NCI-H1105 (cell line): ENCODE measurements at places on chromosomes 12 and 14.

- DNase-seq = no peak
These were observed 253.9 kb upstream of the MDGA2 start for GRCh38 chr14:47929334-47929733.

- no peak for DNase-seq
These were observed 8.2 kb downstream of the MLXIP start for GRCh38 chr12:122086641-122087285.

DNA sequence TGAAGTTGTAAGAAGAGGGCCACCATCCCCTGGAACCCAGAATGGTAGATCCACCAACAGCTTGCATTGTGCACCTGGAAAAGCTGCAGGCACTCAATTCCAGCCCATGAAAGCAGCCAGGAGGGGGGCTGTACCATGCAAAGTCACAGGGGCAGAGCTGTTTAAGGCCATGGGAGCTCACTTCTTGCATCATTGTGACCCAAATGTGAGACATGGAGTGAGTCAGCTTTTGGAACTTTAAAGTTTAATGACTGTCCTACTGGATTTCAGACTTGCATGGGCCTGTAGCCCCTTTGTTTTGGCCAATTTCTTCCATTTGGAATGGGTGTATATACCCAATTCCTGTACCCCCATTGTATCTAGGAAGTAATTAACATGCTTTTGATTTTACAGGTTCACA lies 50.8 kb downstream of the SLC16A7 start:
- DNase-seq = no peak

GRCh38 chr14:68691031-68691791 lies 101.7 kb downstream of the ZFP36L1 start:
- DNase-seq = no peak

DNA sequence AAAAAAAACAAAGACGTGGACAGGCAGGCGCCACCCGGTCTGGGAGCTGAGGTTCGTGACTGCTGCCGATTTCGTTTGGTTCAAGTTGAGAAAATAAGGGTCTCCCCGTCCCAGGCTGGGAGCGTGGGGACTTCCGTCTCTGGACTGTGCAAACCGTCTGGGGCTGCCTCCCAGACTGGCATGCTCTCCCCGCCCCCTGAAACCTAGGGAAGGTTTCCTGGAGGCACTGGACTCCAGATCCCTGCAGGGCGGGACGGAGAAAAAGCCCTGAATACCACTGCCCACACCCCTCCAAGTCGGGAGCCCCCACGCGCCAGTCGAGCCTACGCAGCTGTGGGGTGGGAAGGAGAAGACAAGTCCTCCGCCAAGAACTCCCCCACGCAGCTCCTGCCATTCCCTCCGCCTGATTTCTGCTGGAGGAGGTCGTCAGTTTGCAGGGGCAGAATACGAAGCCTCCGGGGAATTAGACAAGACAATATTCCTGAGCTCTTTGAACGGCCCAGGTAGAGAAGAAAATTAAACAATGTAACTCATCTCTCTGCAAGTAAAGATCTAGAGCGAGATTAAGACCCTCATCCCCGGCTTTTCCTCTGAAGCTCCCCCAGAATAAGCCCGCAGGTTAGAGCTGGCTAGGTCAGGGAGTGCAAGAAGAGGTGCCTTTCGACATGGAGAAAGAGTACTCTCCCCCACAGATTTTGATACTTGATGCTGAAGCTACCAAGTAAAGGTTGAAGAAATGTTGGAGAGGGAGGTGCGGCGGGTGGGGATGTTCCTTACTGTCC lies 10.4 kb upstream of the HOXC13 start:
- no peak for DNase-seq

DNA sequence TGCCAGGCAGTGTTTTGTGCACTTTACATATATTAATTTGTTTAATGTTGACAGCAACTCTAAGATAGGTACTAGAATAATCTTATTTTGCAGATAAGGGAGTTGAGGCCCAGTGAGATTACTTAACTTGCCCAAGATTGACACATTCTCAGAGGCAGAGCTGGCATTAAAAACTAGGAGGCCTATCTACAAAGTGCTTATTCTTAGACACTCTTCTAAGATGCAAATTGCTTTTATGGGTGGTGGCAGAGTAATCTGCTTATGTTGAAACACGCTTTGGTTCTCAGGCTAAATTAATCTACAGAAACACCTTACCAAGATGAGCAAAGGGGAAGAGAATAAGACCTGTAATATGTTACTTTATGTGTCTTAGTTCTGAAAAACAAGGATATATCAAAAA lies 7.2 kb downstream of the MGP start:
- no peak for DNase-seq

GRCh38 chr12:121159467-121160307 lies 27.0 kb downstream of the P2RX7 start:
- DNase-seq = no peak

DNA sequence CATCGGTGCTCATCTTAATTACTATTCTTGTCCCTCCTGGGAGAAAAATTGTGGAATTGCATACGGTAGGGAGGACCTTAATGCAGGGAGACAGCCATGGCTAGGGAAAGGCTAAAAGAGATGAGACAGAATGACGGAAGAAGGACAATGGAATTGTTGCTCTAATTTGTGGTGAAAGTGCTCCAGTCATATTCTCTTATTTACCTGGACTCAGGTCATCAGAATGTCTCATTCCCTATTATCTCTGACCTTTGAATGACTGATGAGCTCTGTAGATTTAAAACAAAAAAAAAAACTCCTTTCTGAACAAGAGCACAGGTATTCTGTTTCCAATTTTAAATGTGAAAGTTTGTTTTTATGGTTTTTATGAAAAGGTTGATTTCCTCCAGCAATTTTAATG lies 8.6 kb upstream of the EPS8 start:
- DNase-seq = no peak

DNA sequence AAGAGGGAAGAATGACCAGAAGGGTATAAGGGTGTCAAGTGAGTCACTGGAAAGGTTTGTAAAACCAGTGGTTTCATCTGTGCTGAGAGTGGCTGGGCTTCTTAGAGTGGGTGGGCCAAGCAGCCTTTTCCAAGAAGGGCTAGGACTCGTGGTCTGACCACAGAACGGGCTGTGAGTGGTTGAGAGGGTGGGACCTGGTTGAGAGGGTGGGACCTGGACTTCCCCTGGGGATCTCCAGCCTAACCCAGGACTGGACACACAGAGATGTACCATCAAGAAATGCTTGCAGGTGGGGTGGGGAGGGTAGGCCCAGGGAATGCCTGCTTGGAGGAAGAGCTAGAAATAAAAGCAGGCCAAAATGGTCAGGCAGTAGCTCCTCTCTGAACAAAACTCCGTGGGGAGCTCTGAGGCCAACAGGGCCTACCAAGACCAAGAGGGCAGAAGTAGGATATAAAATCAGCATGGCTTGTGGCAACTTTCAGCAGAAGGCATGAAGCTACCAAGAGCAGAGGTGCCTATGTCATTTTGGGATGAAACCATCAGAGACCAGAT lies 140.5 kb downstream of the FOXN3 start:
- no peak for DNase-seq

DNA sequence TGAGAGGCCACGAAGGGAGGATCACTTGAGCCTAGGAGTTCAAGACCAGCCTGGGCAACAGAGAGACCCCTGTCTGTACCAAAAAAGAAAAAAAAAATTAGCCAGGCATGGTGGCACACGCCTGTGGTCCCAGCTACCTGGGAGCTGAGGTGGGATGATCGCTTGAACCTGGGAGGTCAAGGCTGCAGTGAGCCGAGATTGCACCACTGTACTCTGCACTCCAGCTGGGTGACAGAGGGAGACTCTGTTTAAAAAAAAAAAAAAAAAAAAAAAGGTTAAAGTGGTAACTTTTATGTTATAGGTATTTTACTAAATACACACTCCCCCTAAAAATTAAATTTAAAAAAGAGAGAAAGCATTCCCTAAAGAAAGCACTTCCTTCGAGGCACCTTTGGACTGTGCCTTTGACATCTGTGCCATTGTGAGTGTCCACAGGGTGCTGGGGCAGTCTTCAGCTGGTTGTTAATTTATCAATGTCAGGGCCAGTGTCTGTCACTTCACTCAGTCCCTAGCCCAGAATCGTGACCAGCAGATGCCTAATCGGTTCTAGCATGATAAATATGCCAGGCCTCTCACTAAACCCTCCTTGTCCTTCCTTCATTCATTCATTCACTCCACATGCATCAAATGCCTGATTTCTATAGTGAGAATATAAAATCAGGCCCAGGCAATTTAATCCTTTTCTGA lies 63.1 kb downstream of the B4GALNT3 start:
- DNase-seq = no peak

GRCh38 chr12:104133321-104133720 lies 4.7 kb downstream of the NFYB start:
- no peak for DNase-seq

DNA sequence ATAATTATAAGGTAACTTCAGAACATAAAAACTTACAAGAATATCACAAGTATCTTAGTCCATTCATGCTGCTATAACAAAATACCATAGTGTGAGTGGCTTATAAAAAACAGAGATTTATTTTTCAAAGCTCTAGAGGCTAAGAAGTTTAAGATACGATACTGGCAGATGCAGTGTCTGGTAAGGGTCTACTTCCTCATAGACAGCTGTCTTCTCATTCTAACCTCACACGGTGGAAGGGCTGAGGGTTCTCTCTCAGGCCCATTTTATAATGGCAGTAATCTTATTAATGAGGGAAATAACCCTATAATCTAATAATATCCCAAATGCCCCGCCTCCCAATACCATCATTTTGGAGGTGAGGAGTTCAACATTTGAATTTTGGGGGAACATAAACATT lies 23.7 kb upstream of the OSBPL8 start:
- no peak for DNase-seq

GRCh38 chr12:124422570-124423523 lies 128.0 kb downstream of the RFLNA start:
- peak; percentile 10 for DNase-seq

DNA sequence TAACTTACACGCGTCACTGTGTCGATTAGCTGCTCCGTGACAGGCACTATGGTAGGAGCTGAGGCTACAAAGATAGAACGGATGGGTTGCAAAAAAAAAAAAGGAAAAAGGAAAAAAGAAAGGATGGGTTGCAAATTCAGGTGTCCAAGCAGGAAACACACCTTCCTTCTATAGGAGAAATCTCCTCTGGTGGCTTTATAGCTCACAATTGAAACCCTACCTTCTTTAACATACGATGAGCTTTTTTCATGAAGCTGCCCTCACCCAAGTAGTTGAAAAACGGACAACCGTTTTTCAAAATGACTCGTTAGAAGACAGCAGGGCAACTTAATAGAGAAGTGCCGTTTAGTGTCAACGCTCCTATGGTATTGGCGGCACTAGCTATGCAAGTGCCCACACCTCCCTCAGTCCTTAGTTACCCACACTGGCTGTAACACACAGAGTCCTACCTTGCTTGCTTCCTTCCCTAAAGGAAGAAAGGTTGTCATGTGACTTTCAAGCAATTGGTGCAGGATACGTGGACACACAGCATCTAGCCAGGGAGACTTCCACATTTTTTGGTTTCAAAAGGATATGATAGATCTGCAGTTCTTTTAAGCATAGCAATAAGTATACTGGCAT lies 682 bp upstream of the TRIP11 start:
- DNase-seq = no peak

GRCh38 chr12:39619316-39619659 lies 315 bp downstream of the ABCD2 start:
- peak; percentile 41 for DNase-seq

DNA sequence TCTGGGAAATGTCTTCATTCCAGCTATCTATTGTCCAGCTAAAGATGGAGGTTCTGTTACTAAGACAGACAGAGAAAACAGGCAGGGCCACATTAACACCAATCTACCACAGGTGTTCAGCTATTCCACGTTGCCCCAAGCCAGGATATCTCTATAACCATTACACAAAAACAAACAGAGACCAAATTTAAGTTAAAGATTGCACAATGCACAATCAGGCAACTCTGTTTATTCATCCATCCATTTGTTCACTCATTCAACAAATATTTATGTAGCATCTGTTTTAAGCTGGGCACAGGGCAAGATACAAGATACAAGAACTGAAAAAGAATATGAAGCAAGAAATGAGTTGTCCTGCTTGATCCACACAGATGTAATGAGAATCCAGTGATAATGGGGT lies 629.0 kb downstream of the MED13L start:
- no peak for DNase-seq

DNA sequence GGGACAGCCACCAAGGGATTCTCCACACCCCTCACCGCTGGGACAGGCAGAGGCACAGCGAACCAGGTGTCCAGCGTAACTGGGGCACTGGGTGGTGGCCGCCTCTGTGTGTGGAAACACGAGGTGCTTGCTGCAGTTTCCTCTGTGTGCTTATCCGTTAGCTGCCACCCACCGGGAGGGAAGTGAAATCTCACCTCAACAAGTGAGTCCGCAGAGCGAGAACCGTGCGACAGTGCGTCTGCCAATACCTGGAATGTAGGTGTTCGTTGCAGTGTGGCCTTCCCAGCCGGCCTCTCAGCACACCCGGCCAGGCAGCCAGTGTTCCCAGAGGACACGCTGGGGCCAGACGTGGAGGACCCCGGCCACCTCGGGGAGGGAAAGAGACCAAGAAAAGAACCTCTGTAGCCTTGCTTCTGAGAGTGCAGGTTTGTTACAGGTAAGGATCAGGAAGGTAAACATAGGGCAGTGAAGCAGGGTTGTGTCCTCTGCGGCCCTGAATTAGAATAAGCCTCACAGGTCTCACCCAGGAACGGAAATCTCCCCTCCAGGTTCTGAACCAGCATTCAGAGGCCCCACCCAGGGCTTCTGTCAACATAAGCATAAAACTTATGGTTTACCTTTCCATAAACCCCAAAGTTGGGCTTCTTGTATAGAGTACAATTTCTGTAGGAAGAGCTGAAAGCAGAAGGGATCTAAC lies 1.5 kb downstream of the BCL2L14 start:
- no peak for DNase-seq

DNA sequence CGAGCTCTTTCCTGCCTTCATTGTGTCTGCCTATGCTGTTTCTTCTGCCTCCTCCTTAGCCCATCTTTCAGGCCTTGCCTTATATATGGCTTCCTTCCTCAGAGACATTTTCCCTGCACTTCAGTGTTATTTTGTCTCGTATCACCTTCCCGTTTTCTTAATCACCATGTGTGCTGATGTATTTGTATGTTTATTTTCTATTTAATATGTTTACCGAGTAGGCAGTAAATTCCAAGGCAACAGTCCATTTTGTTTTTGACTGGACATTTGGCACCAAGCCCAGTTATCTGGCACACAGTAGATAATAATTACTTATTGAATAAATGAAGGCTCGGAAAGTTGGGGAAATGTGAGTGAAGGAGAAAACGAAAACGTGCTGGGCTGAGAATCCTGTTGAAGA lies 4.6 kb upstream of the POU6F1 start:
- DNase-seq = no peak

- DNase-seq = no peak
These were observed 130.8 kb downstream of the PHLDA1 start for GRCh38 chr12:75900781-75901254.

- no peak for DNase-seq
These were observed 369.0 kb downstream of the ATP23 start for GRCh38 chr12:58310368-58310767.

DNA sequence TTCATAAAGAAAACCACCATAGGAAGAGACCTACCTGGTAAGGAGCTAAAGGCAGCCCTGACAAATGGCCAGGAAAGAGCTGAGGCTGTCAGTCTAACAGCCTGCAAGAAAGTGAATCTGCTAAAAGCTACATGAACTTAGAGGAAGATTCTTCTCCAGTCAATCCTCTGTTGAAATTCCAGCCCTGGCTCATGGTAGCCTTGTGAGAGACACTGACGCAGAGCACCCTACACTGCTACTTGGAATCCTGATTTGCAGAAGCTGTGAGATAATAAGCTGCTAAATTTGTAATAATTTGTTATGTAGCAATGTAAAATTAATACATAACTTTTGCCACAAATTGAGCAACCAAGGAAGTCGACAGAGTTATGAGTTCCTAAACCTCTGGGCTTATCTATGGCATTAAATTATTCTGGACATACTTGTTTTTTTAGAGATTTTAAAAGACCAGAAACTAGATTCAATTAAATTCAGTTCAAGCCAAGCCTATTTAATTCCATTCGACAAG lies 257.0 kb downstream of the ETNK1 start:
- no peak for DNase-seq
